Left cardiac atrium (tissue), 4 donors: ENCODE measurements at places on chromosomes 11 and 22. TPM values are rescaled to one million over a fixed set of nuclear protein-coding genes. Genes with fewer than 3 reads are reported as not detected.
A peak's percentile ranks its signal among the peaks of the same experiment; 100 is the strongest.

CRYAB gene
- 4,265 TPM for total RNA-seq

- DNase-seq: no peak
Observed at GRCh38 chr11:93474123-93474522, 69.1 kb downstream of the SMCO4 start.

FOLH1 gene
- 0.53 TPM for total RNA-seq

GRCh38 chr11:134555510-134555909 lies 143.5 kb upstream of the B3GAT1 start:
- DNase-seq: no peak

FOLR2 gene
- total RNA-seq: 57.0 TPM

- no peak for DNase-seq
Observed at GRCh38 chr11:86245369-86246292, 1.1 kb downstream of the EED start.

ACTN3 gene
- total RNA-seq: 0.15 TPM

SPI1 gene
- 31.4 TPM for total RNA-seq

TEX12 gene
- not detected for total RNA-seq

GRCh38 chr11:5004424-5005274 lies 10.0 kb downstream of the OR51L1 start:
- DNase-seq: peak; percentile 60

DNA sequence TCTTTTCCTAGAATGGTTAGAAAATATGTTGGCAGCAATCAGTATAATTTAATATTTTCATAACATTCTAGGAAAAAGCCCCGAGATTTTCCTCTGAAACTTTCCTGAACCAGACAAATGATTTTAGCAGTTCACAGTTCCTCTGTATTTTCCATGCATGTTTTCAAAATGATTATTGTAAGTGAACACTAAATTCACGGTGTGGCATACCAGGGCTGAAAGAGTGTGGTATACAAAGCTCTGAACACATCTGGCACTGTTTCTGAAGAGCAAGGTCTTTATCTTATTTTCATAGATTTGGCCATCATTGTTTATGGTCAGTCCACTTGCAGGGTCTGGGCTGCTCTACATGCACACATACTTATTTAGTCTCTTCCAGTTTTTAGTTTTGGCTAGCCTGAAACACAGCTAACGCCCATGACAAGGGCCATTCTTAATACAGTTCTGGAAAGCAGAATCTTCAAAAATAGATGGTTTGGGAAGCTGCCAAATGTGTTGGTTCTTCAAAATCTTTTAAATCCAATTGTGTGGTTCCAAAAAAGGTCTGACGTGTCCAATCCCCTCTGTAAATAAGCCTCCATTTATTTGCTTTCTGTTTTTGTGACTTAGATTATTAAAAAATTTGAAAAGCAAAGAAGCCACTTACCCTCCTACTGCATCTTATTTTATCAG lies 7.9 kb upstream of the GAB2 start:
- no peak for DNase-seq

LDHAL6A gene
- total RNA-seq: not detected

DNA sequence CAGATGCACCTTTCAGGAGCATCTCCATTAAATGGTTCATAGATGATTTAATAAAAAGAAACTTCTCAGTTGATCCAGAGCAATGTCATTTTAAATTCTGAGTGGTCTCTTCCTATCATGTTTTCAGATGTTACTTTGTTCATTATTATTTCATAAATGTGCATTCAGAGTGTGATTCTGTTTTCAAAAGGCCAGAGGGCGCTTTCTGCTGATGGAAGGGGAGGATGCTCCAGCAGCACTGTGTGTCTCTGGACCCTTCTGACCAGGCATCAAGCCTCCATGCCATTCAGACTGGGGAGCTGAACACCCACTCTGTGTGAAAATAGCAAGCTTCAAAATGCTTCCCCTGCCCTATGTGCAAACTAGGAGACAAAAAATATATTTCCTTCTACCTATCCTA lies 23.9 kb upstream of the CRTAM start:
- no peak for DNase-seq

GRAP2 gene
- 3.8 TPM for total RNA-seq

- no peak for DNase-seq
Observed at GRCh38 chr22:43377896-43378704, 33.7 kb upstream of the MPPED1 start.

- no peak for DNase-seq
Observed at GRCh38 chr22:31492151-31492550, 2.5 kb upstream of the EIF4ENIF1 start.

BTBD18 gene
- total RNA-seq: not detected

DNA sequence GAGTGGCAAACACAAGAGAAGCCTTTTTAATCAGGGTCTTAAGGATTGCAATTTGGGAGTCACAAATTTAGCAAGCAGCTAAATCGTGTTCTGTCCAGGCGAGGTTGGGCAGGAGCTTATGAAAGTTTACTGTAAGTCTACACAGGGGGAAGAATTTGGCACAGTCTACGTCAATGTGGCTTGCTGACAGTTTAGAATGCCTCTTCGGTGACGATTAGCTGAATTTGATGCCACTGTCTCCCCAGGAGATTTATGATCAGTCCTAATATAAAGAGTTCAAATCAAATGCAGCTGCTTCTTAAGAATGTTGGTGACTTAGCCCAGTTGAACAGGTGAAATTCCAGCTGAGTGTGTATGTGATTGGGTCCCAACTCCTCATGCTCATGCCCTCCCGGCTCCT lies 114.1 kb upstream of the CLPB start:
- DNase-seq: no peak

GRCh38 chr11:35253237-35253636 lies 114.3 kb downstream of the CD44 start:
- no peak for DNase-seq

PARVG gene
- total RNA-seq: 9.5 TPM

GRCh38 chr11:16610738-16611388 lies 127.6 kb upstream of the C11orf58 start:
- no peak for DNase-seq

- DNase-seq: no peak
Observed at GRCh38 chr11:64998141-64998540, 1.4 kb upstream of the BATF2 start.

- DNase-seq: peak; percentile 19
Observed at GRCh38 chr11:1890856-1891830, 552 bp downstream of the PRR33 start.

DNA sequence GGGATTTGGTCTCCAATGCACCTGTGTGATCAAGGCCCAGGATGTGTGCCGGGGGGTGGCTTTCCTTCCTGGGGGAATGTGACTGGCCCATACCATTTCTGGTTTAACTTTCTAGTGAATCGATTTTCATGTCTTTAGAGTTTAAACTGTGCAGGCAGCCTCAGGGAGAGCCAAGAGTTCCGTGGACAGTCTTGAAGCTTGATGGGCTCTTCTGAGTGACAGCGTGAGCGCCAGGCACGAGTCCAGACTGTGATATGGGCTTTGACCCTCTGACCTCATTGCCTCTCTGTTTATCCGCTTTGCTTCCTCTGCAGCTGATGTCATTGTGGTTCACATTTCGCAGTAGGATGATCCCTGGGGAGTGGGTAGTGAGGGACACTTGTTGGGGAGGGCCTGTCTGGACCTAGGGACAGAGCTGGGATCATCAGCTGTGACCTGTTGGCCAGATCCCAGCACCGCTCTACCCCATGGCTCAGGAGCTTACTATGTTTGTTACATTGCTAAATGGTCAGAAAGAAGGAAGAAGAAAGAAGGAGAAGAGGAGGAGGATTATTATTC lies 80.6 kb upstream of the CLDN5 start:
- DNase-seq: no peak

GRCh38 chr11:47591764-47592163 lies 2.4 kb downstream of the C1QTNF4 start:
- no peak for DNase-seq
